ENCODE measurements at places on chromosomes 7 and 10.

DNA sequence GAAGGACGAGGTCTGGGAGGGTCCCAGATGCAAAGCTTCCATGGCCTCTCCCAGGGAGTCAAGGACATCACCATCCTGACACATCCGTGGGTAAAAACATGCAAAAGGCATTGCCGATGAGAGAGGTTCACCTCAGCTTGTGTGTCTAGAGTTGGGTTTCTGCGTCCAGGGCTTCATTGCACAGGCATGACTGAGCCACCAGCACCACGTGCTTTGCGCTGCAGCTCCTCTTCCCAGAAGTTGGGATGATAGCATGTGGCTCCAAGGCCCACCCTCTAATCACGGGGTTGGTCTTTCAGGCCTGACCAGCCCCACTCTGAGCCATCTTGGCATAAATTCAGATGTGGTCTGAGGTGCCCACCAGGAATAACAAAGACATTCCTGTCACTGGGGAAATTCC lies 7.1 kb upstream of the RASGEF1A start:
- DNase-seq: no peak

GRCh38 chr10:32141018-32141807 lies 85.0 kb upstream of the KIF5B start:
- no peak for DNase-seq

GRCh38 chr7:144782883-144783282 lies 53.0 kb downstream of the TPK1 start:
- DNase-seq: no peak

GRCh38 chr10:48541144-48541795 lies 63.6 kb downstream of the ARHGAP22 start:
- DNase-seq: no peak

GRCh38 chr10:27680691-27681605 lies 64.7 kb downstream of the MKX start:
- DNase-seq: no peak

GRCh38 chr10:126042354-126042753 lies 146.0 kb downstream of the FANK1 start:
- DNase-seq: no peak

- no peak for DNase-seq
These were observed 37.7 kb downstream of the NAMPT start for GRCh38 chr7:106246902-106247711.

GRCh38 chr10:24597961-24598360 lies 125.7 kb downstream of the ARHGAP21 start:
- no peak for DNase-seq

GRCh38 chr10:123759501-123760031 lies 93.4 kb downstream of the GPR26 start:
- no peak for DNase-seq

Data from stimulated activated CD4-positive, alpha-beta T cell treated with anti-CD3 and anti-CD28 coated beads, TNF-alpha, amount 100 ng/mL, for 1 hour (primary cell).